ENCODE measurements at places on chromosomes 3 and 15. TPM values are rescaled to one million over a fixed set of nuclear protein-coding genes. Genes with fewer than 3 reads are reported as not detected.

Gene ERC2
- 4.2 TPM for total RNA-seq

Gene CACNA2D3
- 4.7 TPM for total RNA-seq

Gene STRIT1
- 0.72 TPM for total RNA-seq

Gene LRRC28
- total RNA-seq, result 35.8 TPM

Gene GPR156
- 0.20 TPM for total RNA-seq

Gene FOXB1
- not detected for total RNA-seq

Gene MOBP
- total RNA-seq, result 0.14 TPM

Gene AMT
- 20.7 TPM for total RNA-seq

Gene LRRC15
- 0.35 TPM for total RNA-seq

Gene GABRB3
- 91.6 TPM for total RNA-seq

Gene TAGLN3
- total RNA-seq, result not detected

Gene AGBL1
- total RNA-seq, result not detected

Gene GCSAM
- 0.37 TPM for total RNA-seq

Gene SI
- 0.03 TPM for total RNA-seq

Gene STX19
- 4.7 TPM for total RNA-seq

Gene FBN1
- 57.6 TPM for total RNA-seq

Gene LRRIQ4
- not detected for total RNA-seq

Gene TGM4
- not detected for total RNA-seq

Gene KNG1
- 0.43 TPM for total RNA-seq

Gene LYZL4
- total RNA-seq, result 0.32 TPM

Gene PSTPIP1
- 16.3 TPM for total RNA-seq

Gene NRG4
- not detected for total RNA-seq

Gene IGSF10
- 13.6 TPM for total RNA-seq

Gene CTNNB1
- 380 TPM for total RNA-seq

Gene HTR3E
- total RNA-seq, result not detected

Gene DAPK2
- 5.6 TPM for total RNA-seq

Gene FAH
- total RNA-seq, result 35.6 TPM

Gene FETUB
- total RNA-seq, result not detected

Gene SLC22A14
- total RNA-seq, result 0.46 TPM

Gene FOXL2NB
- 0.09 TPM for total RNA-seq

Gene PLA2G4D
- total RNA-seq, result not detected

Gene CYP19A1
- total RNA-seq, result 0.46 TPM

Gene HRG
- 0.49 TPM for total RNA-seq

Gene MYZAP
- total RNA-seq, result 8.2 TPM

Data from mucosa of gallbladder (tissue), 1 donor.